ENCODE measurements at places on chromosomes 3 and 15.

DNA sequence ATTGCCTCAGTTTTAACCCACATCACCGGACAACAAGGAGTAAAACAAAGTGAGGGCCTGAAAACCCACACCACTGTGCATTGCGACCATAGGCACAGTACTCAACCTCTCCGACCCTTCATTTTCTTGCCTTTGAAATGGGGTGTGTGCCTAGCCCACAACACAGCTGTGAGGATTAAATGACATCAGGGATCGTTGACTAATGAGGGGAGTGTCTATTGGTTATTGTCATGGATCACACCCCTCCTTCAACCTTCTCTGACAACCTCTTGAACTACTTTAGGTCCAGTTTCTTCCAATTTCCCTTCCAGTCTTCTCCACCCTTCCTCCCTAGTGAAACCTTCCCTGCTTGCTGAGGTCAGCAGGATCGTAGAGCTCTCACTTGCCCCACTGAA is 89.5 kb downstream of the HES1 start:
- DNase-seq: no peak
- no peaks in the 10 kb centered on the region for H3K4me1 ChIP-seq
- H3K4me3 ChIP-seq: no peak overlapping the region
- H3K36me3 ChIP-seq: no peaks in the 10 kb centered on the region
- H3K27me3 ChIP-seq: peaks cover 3% of the 10 kb centered on the region
- no peak overlapping the region for H3K27ac ChIP-seq

- H3K27me3 ChIP-seq: no peaks in the 10 kb centered on the region
- no peaks in the 10 kb centered on the region for H3K4me1 ChIP-seq
- DNase-seq: no peak
- no peak overlapping the region for H3K27ac ChIP-seq
Observed at GRCh38 chr3:47856669-47857068, 53.7 kb downstream of the DHX30 start.

DNA sequence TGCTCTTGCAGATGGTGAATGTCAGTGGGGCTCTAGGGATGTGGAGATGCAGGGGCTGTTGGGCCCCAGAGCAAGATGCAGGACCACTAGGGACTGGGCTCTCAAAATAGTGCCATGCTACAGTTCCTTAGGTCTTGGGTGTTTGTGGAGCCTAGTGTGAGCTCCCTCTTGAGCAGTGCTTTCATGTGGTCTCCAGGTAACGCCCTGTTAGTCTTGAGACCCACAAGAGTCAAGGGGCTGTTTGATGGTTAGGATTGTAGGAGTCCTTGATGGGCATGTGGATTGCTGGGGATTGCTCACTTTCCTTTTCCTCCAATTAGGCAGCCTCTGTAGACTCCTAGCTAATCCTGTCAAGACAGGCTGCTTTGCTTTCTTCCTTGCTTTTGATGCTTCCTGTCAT is 56.0 kb downstream of the CCDC66 start:
- H3K4me3 ChIP-seq: no peak overlapping the region
- H3K27me3 ChIP-seq: no peaks in the 10 kb centered on the region
- H3K27ac ChIP-seq: no peak overlapping the region
- peaks cover 6% of the 10 kb centered on the region for H3K36me3 ChIP-seq
- DNase-seq: no peak

GRCh38 chr3:118077332-118077731 is 957.3 kb downstream of the IGSF11 start:
- no peaks in the 10 kb centered on the region for H3K36me3 ChIP-seq
- no peak overlapping the region for H3K4me3 ChIP-seq
- H3K27ac ChIP-seq: no peak overlapping the region
- no peak for DNase-seq

DNA sequence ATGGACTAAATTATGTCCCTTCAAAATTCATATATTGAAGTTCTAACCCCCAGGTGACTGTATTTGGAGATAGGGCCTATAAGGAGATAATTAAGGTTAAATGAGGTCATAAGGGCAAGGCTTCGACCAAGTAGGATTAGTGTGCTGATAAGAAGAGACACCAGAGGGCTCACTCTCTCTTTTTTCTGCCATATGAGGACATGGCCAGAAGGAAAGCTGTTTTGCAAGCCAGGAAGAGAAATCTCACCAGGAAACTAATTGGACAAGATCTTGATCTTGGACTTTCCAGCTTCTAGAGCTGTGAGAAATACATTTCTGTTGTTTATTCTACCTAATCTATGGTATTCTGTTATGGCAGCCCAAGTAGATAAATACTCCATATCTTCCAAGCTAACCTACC is 503.6 kb upstream of the NAALADL2 start:
- H3K4me3 ChIP-seq: no peak overlapping the region
- H3K36me3 ChIP-seq: no peaks in the 10 kb centered on the region
- H3K27ac ChIP-seq: no peak overlapping the region
- no peaks in the 10 kb centered on the region for H3K27me3 ChIP-seq
- DNase-seq: no peak

GRCh38 chr3:126394179-126394976 is at the start of gene CFAP100:
CFAP100 (plus strand) TSS chr3:126394909; CDS start chr3:126396001, 1,092 bp downstream.
- no peak within 1 kb of the TSS for H3K4me3 ChIP-seq
- H3K27ac ChIP-seq: no peak within 1 kb of the TSS
- H3K27me3 ChIP-seq: peaks cover 3% of the 10 kb centered on the region
- no peaks in the 10 kb centered on the region for H3K36me3 ChIP-seq
- no peak for DNase-seq

Data from GM12878 (cell line).